Fibroblast of skin of abdomen (primary cell): ENCODE measurements at places on chromosomes 3 and 15.

DNA sequence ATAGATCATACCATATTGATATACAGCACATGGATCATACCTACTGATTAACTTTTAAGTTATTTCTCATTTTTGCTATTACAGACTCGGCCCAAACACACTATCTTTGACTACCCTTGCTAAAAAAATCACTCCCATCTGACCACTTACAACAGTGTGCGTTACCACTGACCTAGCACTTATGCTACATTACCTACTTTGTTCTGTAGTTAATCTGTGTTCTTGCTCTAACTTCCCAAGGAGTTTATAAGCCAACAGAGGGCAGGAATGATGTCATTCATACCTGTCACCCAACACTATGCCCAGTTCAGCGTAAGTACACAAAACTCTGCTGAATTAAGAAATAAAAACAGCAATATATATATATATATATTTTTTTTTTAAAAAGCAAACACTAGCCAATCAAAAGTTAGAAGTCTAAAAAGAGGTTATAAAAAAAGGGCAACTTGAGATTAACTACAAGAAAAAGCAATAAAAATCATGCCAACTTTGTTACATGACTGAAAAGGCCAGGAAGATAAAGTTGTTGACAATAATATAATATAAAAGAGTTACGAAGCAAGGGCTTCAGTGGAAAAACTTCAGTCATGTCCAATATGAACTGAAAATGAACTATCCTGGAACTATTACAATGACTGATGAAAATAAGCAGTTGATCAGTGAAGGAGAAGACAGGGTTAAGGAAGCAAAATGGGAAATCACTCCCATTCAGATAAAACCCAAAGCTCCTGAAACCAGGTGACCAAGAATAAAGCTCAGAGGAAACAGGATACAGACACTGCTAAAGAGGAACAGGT, 33.6 kb downstream of the EDC3 start:
- no peak for DNase-seq

- DNase-seq = no peak
Observed at GRCh38 chr15:56339594-56339993, 25.6 kb upstream of the TEX9 start.

DNA sequence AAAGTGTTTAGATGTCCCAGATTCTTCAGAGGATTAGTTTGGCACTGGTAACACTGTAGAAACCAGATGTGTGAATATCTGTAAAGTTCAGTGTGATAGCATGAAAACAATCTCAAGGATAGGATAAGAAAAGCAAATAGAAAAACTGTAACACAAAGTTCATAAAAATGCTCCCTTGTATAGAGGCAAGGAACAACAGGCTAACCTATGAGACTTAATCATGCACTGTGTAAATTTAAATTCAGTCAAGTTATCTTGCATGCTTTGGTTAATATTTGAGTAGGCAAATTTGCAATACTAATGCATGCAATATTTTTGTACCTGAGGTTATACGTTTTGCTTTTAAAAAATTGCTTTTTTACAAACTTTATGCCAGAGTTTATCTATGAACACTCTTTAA, 144.4 kb downstream of the USP13 start:
- no peak for DNase-seq

GRCh38 chr3:16668776-16669545, 63.7 kb upstream of the DAZL start:
- no peak for DNase-seq

DNA sequence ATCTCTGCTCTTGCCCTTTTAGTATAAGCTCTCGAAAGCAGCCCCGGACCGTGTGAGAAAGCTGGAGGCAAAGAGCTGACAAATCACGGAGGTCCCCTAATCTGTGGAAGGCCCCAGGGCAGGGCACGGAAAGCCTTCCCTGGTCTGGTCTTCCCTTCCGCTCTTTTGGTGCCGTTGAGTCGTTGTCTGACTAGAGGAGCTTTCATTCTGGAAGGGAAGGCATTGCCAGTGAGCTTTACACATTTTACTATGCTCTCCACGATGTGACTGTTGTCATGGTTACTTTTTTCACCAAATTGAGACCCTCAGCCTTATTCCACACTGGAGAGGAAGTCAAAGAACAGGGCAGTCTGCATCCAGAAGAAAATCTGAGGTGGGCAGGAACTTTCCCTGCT, 71.7 kb downstream of the CYP19A1 start:
- no peak for DNase-seq

DNA sequence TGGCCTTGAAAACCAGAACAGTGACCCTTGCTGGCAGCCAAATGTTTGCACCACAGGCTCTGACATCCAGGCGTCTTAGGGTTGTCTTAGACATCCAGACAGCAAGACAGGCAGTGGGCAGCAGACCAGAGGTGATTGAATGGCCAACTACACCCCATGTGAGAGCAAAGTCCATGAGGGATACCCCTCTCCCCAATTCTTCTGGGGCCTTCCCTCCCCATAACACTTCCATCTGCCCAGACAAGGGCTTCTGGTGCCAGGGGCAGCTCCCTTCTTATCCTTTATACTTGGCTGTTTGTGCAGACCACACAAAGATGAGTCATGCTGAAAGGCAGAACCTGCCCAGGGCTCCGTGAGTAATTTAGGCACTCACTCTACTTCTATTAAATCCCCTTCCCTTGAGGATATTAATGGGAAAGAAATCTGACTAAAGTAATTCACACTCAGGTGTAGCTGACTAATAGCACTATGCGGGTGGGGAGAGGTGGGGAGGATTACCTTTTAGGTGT, 257.9 kb downstream of the UACA start:
- peak; percentile 80 for DNase-seq

DNA sequence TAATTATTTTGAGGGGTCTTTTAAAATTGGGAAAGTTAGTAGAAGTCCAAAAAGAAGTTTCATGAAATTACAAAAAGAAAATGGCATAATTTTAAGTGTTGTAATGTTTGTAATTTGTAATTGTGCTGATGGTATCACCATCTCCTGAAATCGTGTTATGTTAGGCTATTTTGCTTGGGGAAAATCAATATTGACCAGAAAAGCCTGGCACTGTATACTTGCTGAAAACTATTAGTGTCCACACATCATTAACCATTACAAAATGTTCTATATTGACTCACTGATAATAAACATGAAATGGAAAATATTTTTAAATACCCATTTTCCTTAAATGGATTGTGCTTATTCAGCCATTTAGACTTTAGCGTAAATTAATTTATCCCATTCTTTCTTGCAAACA, 40.3 kb upstream of the ZBED2 start:
- no peak for DNase-seq

DNA sequence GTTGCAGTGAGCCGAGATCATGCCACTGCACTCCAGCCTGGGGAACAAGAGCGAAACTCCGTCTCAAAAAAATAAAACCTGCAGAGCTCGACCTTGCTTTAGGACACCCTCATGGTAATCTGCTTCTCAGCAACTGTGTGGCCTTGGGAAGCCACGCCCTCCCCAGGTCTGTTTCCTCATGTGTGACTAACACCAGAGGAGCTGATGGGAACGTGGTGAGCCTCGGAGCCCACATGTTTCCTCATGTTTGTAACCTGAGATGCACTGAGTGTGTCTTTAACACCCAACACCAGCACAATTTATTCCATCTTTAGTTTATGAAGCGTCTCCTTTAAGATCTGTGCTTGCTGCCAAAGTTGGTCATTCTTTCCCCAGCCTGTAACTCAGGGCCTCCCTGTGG, 142.8 kb downstream of the OCA2 start:
- DNase-seq = peak; percentile 59

- no peak for DNase-seq
Observed at GRCh38 chr3:70919091-70919490, 606.7 kb upstream of the MDFIC2 start.

GRCh38 chr3:157751386-157751785, 248.2 kb upstream of the VEPH1 start:
- DNase-seq = no peak

DNA sequence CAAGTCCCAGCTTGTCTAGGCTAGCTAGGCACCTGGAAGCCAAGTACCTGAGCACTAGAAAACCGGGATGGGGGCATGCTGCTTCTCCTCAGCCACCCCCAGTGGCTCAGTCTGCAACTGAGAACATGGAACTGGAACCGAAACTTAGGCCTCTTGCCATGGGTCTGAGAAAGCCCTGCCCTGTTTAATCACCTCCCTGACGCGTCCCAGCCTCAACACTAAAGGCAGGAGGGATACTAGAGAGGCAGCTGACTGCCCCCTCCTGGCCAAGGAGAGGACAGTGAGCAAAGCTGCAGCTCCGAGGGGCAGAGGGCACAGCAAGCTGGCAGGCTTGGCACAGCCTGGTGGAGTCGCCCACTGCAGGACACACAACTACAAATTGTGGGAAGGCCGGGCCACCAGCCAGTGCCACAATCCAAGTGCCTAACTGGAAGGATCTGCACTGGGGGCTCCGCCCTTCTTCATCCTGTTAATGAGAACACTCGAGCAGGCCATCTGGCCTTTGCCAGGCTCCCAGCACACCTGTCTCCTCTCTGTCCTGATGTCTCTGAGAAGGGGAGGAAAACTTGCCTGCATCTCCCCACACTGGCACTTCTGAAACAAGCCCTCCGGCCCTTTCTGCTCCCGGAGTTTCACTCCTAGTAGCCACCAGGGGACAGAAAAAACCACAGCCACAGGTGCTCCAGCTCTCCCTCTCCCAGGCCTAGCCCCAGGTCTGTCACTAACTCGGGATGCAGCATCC, 53.7 kb downstream of the BDH1 start:
- peak; percentile 51 for DNase-seq

- no peak for DNase-seq
Observed at GRCh38 chr3:69082361-69082760, 2.2 kb upstream of the UBA3 start.

GRCh38 chr3:160200353-160200752, 24.9 kb upstream of the C3orf80 start:
- DNase-seq = peak; percentile 9

DNA sequence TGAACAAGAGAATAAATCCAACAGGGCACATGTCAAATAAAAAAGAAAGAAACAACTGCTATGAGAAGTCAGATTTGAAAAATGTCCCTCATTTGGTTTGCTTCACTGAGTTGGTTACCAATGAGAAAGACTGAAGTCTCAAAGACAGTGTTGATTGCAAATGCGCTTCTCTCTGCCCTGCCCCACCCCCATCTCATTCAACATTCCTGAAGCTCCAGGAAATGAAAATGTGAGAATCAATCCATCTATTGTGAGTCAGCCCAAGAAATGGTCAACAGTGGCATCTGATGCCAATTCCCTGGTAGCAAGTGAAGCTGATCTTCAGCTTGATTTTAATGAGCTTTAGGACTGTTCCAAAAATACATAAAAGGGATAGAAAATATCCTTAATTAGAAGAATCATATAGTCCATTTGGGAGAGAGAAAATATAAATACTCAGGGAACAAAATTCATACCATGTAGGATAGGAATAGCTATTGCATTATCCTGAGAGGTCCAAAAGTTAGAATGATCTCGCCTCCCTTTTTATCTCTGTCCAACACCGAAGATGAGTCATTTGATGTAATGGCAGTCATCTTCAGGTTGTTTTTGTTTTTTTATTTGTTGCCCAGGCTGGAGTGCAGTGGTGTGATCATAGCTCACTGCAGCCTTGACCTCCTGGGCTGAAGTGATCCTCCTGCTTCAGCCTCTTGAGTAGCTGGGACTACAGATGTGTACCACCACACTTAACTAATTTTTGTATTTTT, 200.3 kb upstream of the UMPS start:
- peak; percentile 36 for DNase-seq

DNA sequence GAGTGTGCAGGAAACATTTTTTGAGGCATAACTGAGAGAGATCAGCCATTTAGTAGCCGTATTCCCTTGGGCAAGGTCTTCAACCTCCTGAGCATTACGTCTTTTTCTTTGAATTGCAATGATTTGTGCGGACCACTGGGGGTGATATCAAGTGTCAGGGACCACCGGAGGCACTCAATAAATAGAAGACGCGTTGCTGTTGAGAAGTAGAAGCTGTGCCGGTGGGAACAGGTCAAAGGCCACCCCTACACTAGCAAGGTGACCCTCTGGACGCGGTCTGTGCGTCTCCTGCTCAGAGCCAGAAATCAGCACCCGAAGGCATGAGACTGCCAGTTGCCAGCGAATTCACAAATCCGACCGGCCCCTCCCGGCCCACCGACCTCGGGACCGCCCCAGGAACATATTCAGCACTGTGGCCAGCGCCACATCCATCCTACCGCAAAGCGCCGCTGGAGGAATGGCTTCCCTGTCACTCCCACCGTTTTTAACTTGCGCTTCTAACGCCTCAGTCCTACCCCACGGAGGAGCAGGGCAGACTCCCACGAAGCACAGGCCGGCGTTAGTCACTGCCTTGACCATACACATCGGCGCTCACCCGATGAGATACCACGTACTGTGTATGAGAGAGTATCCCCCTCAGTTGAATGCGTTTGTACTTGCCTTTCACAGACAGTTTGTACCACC, 1.4 kb upstream of the GHSR start:
- DNase-seq = peak; percentile 23

- DNase-seq = no peak
Observed at GRCh38 chr3:132544130-132544529, 52.9 kb upstream of the ACKR4 start.

DNA sequence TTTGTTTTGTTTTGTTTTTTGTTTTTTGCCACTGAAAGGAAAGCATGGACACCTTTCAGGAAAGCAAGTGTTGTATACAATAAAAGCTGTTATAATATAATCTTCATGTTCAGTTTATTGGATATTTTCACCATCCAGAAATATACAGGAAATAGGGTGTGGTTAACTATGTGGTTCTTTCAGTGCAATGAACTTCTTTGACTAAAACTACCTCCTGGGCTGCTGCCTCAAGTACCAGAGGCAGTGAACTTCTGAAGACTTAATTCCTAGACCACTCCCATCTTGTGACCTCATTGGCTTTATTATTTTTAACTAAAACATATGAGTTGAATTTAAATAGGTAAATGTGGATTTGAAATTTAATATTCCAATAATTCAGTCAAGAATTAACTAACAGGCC, 27.1 kb upstream of the TBL1XR1 start:
- DNase-seq = no peak

DNA sequence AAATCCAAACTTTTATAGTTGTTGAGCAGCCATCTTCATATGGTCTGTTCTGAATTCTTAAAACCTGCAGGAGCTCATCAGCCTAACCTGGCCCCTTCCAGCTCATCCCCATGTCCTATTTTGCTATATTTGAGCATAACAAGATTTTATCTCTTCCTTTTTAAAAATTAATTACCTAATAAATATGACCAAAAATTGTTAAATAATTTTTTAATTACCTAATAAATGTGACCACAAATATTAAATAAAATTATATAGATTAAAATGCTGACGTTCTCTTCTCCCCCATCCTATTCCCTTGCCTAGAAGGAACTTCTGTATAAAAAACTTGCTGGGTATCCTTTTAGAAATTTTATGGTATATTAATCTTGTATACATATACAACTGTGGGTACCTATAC, 43.7 kb downstream of the OXNAD1 start:
- DNase-seq = no peak

DNA sequence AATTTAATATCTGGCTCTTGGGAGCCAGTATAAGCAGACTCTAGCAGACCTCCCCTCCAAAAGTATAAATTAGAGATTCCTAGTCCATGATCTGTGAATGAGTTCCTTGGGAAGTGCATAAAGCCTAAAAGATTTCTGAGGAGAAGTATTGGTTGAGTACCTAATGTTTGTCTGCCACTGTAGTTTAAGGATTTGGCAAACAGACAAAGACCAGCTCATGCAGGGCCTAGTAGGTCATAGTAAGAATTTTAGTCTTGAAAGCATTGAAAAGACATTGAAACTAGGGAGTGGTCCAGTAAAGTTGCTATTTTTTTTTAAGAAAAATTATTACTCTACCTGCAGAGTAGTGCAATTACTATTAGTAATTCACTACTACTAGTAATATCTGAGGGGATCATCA, 67.5 kb downstream of the SPRED1 start:
- DNase-seq = peak; percentile 20

- DNase-seq = peak; percentile 90
Observed at GRCh38 chr3:101065962-101066361, 72.7 kb upstream of the ABI3BP start.

- no peak for DNase-seq
Observed at GRCh38 chr3:141372656-141373055, 4.4 kb downstream of the ZBTB38 start.
